ENCODE measurements at places on chromosomes 3 and 15.

GRCh38 chr3:51559411-51559888 is 20.9 kb downstream of the RAD54L2 start:
- no peak for DNase-seq

GRCh38 chr3:42635111-42635510 is 18.4 kb upstream of the ZBTB47 start:
- DNase-seq, result no peak

DNA sequence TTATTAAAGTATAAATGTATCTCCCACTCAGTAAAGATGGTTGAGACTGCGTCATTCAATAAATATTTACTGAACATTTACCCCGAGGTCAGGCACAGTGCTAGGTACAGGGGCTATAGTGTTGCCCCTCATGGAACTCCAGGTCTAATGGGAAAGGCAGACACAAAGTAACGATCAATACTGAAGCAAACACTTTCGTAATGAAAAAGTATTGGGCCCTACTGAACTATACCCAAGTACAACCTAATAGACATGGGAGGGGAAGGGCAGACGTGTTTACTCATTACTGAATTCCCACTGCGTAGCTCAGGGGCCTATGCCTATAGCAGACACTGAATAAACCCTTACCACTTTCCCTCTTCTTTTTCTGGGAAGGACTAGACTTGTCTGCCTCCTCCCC is 56.9 kb downstream of the KLHL6 start:
- DNase-seq, result no peak

DNA sequence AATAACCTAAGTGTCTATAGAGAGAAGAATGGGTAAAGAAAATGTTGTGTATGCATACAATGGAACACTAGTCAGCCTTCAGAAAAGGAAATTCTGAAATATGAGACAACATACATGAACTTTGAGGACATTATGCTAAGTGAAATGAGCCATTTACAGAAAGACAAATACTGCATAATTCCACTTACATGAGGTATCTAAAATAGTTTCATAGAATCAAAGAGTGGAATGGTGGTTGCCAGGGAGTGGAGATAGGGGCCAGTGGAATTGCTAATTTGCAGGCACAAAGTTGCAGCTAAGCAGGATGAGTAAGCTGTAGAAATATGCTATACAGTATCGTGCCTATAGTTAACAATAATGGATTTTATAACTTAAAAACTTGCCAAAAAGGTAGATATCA is 779.6 kb upstream of the ARPP21 start:
- no peak for DNase-seq

DNA sequence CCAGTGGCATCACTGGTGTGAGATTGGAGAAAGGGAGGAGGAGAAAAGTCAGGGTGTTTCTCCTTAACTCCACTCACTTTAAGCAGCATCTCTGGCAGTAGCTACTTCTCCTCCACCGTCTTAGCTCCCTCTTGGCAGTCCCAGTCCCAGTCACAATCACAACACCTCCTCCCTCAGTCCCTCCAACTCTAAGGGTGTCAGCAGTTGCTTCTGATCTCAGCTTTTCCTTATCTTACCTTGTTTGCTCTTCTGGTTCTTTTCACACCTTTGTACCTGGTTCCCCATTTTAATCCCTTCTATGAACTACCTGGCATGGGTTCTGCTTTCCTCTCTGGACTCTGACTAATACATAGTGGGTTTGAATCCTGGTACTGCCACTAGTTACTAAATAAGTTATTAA is 188.3 kb upstream of the CTDSPL start:
- no peak for DNase-seq

GRCh38 chr15:25175033-25175788 is 220.4 kb downstream of the SNRPN start:
- DNase-seq, result no peak
